ENCODE measurements at places on chromosomes 1 and 21.
A peak's percentile ranks its signal among the peaks of the same experiment; 100 is the strongest.

- no peak for DNase-seq
Measured at GRCh38 chr1:39732730-39733129, 6.0 kb upstream of the PPIE start.

DNA sequence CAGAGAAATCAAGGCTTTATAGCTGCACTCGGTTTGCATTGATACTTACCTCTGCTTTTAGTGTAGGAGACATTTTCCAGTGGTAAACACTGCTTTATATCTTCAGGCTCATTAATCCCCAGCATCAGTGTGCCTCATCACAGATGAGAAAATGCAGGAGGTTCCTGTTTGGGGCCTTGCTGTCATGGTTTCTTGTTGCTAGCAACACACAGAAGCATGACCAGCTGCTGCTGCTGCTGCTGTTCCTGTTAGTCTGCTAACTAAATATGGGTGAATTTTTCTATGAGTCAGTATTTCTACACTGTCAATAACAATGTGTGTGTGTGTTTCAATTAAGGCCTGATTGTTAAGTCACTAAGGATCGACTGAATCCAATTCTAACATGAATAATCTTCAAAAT lies 85.8 kb upstream of the RGS1 start:
- peak; percentile 24 for DNase-seq

DNA sequence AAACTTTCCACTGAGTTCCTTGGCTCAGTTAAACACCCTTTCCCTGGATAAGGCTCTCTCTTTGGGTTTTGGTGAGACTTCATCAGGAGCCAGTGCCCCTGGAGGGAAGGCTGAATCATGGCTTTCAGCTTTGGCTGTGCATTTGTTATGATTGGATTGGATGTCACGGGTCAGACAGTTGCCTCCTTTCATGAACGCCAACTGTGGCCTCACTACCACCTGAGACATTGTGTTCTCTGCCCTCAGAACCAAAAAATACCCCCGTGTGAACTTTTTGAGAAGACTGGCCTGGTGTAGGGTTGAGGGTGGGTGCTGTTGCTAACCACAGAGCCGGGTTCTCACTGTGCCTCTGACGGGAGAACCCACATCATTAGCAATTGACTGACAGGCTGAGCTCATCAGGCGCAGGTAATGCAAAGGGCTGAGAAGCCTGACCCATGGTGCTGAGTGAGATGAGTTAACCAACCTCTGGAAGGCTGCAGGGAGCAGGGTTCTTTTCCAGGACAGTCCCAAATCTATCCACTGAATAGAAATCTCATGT lies 65.6 kb downstream of the HHAT start:
- DNase-seq = no peak

- no peak for DNase-seq
Measured at GRCh38 chr1:85577419-85578320, 2.9 kb upstream of the CCN1 start.

DNA sequence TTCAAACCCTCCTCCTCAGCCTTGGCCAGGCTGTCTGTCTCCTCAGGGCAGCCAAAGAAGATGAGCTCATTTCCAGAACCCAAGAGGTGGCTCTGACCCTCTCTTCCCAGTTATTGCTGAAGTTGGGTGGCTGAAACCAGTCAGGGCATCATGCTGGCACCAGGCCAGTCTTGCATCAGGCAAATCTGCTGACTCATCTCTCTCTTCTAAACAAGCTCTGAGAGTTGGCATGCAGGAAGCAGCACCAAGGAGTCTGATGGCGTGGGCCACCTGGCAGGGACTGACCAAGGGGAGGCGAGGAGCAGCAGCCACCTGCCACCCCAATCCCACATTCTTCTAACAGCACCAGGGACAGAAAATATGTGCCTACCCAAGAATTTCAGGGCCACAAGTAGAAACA lies 104.8 kb upstream of the ATP1A1 start:
- DNase-seq = no peak

GRCh38 chr1:29804181-29804899 lies 568.0 kb downstream of the PTPRU start:
- DNase-seq = no peak

DNA sequence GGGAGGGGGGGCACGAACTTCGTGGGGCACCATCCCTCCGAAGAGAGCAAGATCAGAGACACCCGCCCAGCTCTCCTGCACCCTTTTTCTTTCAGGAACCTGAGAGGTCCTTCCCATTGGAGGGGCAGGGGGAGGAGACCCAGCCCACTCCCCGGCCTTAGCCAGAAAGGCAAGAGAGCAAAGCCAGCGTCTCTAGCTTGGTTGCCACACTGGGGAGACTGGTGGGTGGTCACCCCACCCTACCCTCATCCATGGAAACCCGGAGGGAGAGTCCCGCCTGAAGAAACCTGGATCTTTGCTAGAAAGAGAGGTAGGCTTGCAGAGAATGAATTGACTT lies 246 bp downstream of the ATP2B4 start:
- no peak for DNase-seq

- DNase-seq = no peak
Measured at GRCh38 chr1:237342730-237343129, 300.7 kb downstream of the RYR2 start.

GRCh38 chr1:238955934-238956333 lies 430.4 kb upstream of the CHRM3 start:
- DNase-seq = no peak

- DNase-seq = peak; percentile 49
Measured at GRCh38 chr1:231806623-231807495, 180.3 kb downstream of the DISC1 start.

GRCh38 chr1:241894016-241894415 lies 46.0 kb downstream of the EXO1 start:
- no peak for DNase-seq

DNA sequence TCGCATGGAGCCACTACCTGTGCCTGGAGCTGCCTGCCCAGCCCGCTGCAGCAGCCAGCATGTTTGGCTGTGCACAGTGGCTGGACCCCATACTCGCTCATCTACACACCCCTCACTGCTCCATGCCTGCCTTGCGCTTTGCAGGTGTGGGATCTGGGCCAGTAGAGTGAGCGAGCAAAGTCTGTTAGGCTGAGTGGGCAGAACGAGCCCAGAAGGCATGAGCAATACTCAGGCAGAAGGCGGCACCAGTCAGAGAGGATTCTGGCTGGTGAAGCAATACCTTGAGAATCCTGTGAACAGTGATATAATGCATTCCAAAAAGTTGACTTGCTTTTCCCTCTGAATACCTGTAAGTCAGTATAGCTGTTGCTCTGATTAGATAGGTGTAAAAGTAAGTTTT lies 816.4 kb downstream of the KCNT2 start:
- no peak for DNase-seq

DNA sequence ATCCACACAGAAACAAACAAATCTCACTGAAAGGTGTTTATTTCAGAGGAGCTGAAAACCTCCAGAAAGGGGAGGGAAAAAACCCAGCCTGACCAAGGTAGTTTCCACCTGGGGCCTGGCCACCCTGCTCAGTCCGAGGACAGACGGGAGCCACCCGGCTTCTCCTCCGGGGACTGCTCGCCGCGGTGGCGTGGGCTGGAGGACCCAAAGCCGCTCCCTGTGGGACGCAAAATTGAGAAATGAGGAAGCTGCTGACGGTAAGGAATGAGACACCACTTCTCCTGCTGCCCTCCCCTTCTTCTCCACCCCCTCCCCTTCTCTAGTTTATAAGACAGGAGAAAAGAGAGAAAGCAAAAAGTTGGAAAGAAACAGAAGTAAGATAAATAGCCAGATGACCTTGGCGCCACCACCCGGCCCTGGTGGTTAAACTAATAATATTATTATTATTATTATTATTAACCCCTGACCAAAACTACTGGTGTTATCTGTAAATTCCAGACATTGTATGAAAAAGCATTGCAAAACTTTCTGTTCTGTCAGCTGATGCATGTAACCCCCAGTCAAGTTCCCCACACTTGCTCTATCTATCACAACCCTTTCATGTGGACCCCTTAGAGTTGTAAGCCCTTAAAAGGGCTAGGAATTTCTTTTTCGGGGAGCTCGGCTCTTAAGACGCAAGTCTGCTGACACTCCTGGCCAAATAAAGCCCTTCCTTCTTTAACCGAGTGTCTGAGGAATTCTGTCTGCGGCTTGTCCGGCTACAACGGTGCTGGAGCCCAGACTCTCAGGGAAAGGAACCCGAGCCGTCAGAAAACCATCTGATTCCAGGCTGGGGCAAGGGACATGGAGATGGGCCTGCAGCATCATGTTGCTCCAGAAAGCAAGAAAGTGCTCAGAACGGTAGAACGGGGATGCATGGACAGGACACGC lies 12.5 kb downstream of the ITGB2 start:
- DNase-seq = peak; percentile 29

DNA sequence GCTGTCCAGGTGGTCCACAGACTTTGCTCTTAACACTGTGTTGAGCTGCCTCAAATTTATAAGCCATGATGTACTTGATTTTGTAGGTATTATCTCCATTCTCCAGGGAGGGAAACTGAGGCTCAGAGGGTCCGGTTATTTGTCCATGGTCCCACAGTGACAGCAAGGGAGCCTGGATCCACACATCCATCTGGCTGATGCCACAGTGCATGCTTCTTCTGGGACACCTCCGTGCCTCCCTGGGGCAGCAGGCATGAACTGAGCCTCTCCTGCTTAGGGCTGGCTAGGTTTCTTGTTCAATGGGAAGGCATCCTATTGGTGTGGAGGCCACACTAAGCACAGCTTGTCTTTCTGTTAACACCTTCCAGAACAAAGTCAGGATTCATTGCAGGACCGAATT lies 317.3 kb downstream of the AJAP1 start:
- DNase-seq = no peak

DNA sequence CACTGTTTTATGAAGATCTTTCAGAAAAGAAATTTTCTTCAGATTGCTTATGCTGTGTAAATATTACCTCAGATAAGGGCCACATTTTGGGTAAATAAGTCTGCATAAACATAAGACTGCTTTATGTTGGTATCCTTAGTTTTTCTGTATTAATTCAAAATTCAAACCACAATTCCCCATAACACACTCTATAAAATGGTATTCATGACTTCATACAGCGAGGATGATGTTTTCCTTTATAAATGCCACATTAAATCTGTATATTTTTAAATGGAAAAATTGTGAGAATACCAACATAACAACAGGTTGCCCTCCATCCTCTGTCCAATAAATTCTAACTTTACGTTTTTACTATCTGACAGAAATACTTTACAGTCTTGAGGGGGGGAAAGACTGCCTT lies 248.7 kb upstream of the CXADR start:
- DNase-seq = no peak

DNA sequence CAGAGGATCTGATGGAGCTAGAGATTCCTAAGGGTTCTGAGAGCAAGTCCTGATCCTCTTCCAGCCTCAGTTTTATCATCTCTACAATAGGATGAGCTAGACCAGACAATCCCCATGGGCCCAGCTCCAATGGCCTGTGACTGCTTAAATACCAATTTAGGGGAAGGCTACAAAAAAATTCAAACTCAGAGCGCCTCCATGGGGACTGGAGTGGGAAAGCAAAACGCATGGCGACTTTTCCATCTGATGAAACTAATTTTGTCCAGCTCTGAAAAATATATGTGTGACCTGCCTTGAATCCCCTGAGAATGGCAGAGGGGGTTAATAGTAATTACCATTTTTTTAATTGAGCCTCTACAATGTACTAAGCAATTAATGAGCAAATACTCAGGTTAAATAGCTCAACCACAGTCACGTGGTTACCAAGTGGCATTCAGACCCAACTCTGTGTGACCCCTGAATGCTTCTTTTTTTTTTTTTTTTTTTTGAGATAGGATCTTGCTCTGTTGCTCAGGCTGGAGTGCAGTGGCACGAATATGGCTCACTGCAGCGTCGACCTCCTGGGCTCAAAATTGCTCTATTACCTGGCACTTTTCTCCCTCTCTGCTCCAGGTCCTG lies 8.4 kb downstream of the EXTL1 start:
- DNase-seq = peak; percentile 35

GRCh38 chr21:36478941-36479340 lies 981 bp downstream of the CLDN14 start:
- no peak for DNase-seq

GRCh38 chr1:157829711-157830110 lies 9.8 kb upstream of the FCRL1 start:
- DNase-seq = no peak

GRCh38 chr21:43992121-43992520 lies 20.0 kb upstream of the TRAPPC10 start:
- no peak for DNase-seq

DNA sequence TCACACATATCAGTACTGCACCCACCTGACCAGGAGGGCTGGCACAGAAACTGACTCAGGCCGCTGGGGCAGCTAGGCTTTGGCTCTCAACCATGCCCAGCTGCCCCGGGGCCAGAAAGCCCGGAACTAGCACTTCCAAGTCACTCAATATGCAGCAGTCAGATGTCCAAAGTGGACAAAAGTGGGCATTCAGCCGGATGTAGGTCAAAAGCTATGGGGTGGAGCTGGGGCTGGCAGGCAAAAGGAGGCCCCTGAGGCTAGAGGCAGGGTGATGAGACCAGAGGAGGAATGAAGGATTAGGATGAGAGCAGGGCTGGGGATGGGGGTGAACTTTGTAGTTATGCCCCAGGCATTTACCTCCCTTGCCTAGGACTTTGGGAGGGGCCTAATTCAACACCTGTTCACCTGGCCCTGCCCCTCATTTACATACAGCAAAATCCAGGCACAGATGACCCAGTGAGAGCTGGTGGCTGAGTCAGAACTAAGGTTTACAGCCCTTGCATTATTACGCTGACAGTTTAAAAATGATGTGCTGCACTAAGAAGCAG lies 30.7 kb upstream of the EDN2 start:
- no peak for DNase-seq

GRCh38 chr21:44919111-44919912 lies 1.4 kb downstream of the ITGB2 start:
- peak; percentile 69 for DNase-seq

- DNase-seq = no peak
Measured at GRCh38 chr1:219441884-219442283, 171.0 kb downstream of the ZC3H11B start.

GRCh38 chr1:28359592-28360239 lies 9.8 kb upstream of the PHACTR4 start:
- DNase-seq = peak; percentile 69

- DNase-seq = peak; percentile 63
Measured at GRCh38 chr1:199399996-199400724, 627.4 kb upstream of the NR5A2 start.

- DNase-seq = no peak
Measured at GRCh38 chr1:38452246-38452645, 405.7 kb upstream of the POU3F1 start.

DNA sequence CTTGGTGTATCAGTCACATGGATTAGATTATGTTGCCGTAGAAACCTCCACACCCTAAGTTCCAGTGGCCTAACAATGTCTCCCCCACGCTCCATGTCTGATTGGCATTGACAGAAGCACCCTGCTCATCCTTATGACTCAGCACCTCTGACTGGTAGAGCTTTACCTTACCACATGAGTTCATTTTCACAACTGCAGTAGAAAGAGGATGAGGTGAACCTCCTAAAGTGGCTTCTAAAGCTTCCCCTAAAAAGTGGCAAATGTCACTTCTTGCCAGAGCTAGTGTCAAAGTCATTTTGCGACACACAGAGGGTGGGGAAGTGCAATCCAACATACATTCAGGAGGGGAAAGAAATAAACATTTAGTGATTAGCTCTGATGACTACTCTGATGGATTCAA lies 30.6 kb upstream of the LYPD8 start:
- DNase-seq = peak; percentile 61
